ENCODE measurements at places on chromosomes 2 and 18.

- DNase-seq, result peak; percentile 15
Measured at GRCh38 chr2:24972315-24972961, 683 bp upstream of the DNAJC27 start.

GRCh38 chr2:38185012-38185491 is 109.1 kb upstream of the CYP1B1 start:
- DNase-seq, result no peak

- no peak for DNase-seq
Measured at GRCh38 chr2:114083717-114084387, 194.0 kb downstream of the ACTR3 start.

GRCh38 chr18:23816740-23817139 is 127.5 kb downstream of the LAMA3 start:
- DNase-seq, result no peak

GRCh38 chr2:160394153-160394552 is 99.5 kb downstream of the RBMS1 start:
- no peak for DNase-seq

- DNase-seq, result no peak
Measured at GRCh38 chr2:38466876-38467767, 90.0 kb upstream of the ATL2 start.

GRCh38 chr18:12049978-12050811 is 43.4 kb upstream of the ANKRD62 start:
- no peak for DNase-seq

DNA sequence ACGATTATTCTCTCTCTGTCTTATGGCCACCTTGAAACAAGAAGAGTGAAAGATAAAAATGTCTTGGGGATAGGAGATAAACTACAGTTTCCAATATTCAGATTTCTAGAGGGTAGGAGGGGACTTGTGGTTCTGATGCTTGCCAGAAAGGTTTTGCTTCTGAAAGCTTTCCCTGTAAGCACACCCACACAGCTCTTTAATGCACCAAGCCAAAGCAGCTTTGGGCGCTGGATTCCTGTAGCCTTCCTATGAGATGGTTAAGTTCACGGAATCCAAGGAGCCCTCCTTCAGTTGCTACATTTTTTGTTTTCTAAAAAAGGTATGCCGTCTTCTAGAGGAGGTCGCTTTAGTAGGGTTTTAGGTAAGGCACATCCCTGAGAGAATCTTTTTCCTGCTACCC is 4.9 kb downstream of the LRRTM1 start:
- no peak for DNase-seq

DNA sequence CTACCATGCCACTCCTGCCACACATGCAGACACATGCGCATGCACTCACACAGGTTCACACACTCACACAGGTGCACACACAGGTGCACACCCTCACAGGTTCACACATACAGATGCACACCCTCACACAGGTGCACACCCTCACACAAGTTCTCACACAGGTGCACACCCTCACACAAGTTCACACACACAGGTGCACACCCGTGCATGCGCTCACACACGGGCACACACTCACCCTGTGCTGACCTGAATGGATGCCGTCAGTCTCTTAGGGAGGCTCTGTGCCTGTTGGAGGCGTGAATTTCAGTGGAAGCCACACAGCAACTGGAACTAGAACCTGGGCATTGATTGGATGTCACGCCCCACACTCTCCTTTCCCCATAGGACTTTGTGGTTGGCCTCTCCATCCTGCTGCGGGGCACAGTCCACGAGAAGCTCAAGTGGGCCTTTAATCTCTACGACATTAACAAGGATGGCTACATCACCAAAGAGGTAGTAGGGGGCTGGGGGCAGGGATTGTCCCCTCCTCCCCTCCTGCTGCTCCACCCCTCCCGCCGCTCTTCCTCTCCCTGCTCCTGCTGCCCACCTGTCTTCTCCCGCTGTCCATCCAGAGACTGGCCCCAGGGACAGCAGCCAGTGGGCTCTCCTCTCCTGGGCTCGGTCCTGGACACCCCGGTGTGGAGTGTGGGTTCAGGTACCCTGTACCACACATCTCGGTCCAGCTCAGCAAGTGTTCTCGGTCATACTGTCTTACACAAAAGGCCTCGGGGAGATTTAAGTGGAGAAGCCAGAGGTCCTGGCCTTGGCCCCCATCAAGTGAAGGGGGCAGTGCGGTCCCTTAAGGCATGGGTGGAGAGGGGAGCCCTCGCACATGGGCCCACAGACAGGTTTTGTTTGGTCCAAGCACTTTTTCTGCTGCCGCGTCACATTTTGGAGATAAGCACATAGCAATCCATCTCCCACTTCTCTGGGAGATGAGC is 21.0 kb upstream of the FAHD2A start:
- no peak for DNase-seq

DNA sequence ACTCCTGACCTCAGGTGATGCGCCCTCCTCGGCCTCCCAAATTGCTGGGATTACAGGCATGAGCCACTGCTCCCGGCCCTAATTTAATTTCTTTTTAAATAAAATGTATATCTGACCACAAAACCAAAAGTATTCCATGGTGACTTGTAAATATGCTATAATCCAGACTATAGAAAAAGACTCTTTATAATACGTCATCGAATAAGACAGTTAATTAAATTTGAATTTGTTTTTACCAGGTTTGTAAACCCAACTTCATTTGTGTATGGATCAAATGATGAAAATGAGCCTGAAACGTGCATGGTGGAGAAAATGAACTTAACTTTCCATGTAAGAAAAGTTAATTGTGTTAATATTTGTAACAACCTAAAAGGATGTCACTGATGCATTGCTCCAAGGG is 69.9 kb downstream of the ITGA4 start:
- DNase-seq, result no peak

DNA sequence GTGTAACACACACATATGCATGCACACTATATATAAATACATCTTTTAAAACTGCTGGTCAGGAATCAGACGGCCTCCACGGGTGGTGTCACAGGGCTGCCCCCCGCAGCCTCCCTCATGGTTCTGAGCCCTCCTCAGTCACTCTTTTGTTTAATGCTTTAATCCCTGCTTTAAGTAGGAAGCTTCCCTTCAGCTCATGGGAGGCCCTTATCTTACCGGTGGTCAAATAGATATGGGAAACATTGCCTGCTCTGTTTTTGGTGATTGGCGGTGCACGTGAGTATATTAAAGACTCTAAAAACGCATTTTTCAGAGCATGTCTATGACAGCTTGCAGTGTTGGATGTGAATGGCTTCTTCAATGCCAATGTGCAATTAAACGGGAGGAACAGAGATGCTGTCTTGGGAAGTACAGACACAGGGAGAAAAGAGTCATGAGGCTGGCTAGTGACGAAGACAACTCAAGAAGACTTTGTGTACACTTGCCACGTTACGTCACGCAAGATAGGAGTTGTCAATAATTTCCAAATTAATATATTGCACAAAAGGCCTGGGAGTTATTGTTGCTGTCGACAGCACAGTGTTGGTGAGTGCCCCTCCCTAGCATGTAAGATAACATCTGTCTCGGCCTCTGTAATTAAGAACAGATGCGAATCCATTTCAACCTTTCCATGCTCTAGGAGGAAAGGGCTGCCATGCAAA is 23.3 kb downstream of the GNLY start:
- no peak for DNase-seq

DNA sequence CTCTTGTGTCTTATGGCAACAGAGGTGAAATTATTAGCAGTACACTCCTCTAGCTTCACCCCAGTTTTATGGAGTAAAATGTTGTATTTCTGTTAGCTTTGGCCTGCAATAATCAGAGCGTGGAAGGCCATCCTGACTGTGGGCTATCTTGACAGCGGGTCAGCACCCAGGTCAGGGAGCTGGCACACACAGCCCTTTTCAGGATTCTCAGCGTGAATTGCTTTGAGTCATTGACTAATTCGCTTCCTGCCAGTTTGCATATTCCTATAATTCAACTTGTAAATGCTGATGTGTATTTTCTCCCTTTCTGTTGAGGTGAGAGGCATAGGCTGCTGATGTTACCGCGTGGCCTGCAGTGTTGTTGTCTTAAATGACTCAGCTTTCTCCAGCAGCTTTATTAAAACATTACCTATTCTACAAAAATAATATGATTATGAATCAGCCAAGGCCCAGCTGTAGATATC is 109.6 kb upstream of the EML6 start:
- no peak for DNase-seq

DNA sequence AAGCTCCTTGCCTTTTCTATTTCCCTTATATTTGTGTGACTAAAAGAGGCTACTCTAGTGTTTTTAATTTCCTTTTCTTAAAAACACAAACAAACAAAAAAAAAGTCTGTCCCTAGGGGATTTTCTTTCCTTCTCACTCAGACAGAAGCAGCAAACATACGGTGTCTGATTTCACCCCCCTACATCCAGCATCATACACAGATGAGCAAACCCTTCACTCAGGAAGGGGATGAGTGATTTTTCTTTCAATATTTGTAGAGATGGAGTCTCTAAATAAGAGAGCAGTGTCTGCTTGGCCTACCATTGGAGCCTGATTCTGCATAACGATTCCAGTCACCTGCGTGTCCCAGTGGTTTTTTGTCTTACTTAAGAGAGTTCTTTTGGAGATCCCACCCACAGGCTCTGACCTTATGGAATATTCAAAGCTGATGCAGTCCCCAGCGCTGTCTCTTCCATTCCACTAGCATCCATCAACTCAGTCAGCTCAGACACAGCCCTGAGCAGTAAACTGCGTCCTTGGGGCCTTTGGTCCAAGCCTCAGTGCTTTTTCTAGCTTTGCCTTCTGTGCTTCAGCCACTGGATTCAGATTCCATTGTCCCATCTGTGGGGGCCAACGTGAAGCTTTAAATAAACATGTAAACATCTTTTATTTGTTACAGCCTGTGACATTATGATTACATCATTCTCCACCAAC is 52.6 kb upstream of the TPO start:
- no peak for DNase-seq

DNA sequence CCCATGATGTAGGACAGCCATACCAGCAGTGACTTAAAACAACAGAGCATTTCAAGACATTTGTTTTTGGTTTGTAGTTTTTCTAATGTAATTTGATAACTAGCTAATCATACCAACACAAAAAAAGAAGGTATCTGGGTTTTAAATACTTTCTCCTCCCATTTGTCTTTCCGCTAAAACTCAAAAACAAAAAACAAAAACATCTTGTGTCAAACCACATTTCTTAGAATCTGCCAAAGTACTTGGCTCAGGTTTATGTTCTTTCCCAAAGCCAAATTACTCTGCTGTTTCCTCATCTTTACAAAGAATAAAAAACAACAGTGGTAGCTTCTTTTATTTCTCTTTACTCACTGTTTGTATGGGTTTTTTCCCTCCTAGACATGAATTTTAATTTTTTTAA is 71.5 kb downstream of the GREB1L start:
- no peak for DNase-seq

- DNase-seq, result no peak
Measured at GRCh38 chr2:178579006-178579405, 98.7 kb downstream of the PLEKHA3 start.

DNA sequence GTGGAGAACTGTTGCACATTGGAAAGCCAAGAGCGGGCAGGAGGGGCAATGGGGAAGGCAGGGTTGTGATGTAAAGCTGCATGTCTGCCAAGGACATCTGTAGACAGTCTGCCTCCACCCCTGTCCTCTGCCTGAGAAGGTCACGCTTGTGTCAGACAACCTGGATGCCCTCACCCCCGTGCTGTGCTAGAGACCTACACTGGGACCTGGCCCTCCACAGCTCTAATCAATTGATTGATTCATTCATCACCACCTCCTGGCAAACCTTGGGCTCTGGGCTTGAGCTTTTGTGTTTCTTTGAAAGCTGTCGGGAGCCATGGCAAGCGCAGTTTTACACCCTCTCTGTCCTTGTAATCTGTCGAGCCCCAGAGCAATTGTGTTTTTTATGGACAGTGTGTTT is 41.1 kb downstream of the MARCO start:
- no peak for DNase-seq

GRCh38 chr2:216073773-216074172 is 7.8 kb downstream of the PECR start:
- no peak for DNase-seq

DNA sequence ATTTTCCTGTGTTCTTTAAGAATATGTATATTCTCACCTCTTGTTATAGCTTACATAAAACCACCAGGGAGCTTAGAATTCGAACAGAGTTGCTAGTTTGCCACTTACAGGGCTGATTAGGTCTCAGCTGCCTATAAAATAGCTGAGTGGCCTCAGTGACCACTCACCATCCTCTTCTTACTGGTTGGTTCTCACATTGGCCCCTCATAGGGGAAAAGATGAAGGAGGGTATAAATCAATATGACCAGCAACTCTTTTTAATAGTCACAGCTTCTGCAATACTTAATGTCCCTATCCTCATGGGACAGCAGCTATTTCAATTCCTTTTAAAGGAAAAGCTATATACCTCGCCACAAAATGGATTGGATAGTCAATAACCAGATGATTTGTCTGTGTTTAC is 199.4 kb upstream of the CDH20 start:
- no peak for DNase-seq

DNA sequence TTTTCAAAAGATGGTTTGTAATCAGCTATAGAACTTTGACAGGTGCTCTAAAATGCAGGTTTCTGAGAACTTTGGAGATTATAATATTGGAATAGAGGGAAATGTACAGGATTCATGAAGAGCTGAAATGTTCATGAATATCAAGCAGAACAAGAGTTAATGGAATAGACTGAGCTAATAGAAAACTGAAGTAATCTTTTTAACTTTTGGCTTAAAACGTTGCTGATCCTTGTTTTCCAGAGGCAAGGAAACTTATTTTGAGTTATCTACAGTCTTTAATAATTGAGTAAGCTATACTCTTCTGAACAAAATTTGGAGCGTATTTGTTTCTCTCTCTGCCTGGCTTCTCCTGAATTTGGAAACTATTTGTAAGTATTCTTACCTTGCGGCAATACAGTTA is 10.8 kb upstream of the IL18RAP start:
- no peak for DNase-seq

DNA sequence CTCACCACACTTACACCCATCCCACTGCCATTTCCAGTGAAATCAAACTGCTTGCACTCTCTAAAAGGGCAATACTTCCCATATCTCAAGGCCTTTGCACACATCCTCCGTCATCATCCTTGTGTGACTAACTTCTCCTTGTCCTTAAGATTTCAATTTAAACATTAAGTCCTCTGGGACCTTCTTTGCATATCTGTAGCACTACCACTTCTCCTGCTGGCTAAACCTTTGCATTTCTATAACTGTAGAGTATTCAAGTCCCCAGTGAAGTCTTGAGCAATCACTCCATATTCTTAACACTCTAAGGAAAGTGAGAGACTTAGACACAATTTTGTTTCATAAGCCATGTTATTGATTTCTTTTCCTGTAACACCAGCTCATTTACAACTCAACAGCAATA is 136.8 kb upstream of the EPHA4 start:
- DNase-seq, result no peak
